ENCODE measurements at places on chromosomes 13 and 19.

GRCh38 chr13:110119935-110120905 is 186.7 kb downstream of the COL4A1 start:
- no peak for DNase-seq

- no peak for DNase-seq
Observed at GRCh38 chr13:38398711-38399493, 49.3 kb downstream of the UFM1 start.

DNA sequence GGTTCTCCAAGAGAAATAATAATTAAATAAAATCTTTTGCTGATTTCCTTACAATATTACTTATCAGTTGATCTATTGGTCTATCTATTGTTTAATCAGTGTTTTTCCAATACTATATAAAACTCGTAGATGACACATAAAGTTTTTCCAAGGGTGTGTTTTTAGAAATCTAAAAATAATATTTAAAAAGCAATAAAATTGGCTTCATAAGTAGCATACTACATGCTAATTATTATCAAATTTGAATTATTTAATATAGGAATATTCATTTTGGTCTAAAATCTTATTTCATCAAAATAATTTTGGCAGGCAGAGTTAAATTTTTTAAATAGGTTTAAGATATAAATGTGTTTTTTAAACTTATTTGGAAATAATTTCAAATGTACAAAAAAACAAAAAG is 49.4 kb upstream of the MIR17HG start:
- DNase-seq = no peak

DNA sequence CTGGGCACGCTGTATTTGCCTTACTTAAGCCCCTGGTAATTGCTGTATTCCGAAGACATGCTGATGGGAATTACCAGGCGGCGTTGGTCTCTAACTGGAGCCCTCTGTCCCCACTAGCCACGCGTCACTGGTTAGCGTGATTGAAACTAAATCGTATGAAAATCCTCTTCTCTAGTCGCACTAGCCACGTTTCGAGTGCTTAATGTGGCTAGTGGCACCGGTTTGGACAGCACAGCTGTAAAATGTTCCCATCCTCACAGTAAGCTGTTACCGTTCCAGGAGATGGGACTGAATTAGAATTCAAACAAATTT is 676 bp downstream of the BRCA2 start:
- DNase-seq = no peak

- DNase-seq = peak; percentile 15
Observed at GRCh38 chr19:48752496-48753365, at the start of gene FUT1. TSS of gene FUT1 (minus strand) at chr19:48752641. CDS start at chr19:48751281, 1,360 bp downstream.

DNA sequence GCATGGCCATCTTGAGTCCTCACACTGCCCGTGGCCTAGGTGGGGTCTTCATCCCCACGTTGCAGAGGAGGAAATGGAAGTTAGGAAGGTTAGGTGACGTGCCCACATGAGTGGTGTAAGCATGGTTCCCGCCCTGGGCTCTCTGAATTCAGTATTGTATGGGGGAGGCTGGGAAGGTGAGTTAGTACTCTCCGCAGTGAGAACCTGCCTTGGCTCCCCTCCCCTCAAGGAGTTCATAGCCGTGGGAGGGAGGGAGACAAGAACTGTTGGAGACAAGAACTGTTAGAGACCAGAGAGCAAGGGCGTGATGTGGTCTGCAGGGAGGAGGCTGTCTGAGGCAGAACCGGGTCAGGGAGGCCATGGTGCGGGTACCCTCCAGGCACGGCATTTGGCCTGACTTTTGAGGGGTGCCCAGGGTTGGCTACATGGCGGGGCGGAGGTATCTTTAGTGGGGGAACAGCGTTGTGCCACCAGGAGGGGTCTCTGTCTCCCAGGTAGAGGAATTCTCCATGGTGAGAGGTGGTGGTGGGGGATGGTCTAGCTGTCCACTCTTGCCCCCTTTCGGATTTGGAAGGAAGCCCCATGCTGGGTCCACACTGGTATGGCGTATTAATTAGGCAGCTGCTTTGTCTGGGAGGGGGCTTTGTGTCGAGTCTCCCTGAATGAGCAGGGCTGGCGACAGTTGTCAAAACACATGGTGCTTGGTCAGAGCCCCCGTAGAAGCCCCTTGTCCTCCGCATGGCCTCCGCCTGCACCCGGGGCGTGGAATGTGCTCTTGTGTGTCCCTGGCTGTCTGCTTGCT is 45.8 kb downstream of the CAPN12 start:
- no peak for DNase-seq

DNA sequence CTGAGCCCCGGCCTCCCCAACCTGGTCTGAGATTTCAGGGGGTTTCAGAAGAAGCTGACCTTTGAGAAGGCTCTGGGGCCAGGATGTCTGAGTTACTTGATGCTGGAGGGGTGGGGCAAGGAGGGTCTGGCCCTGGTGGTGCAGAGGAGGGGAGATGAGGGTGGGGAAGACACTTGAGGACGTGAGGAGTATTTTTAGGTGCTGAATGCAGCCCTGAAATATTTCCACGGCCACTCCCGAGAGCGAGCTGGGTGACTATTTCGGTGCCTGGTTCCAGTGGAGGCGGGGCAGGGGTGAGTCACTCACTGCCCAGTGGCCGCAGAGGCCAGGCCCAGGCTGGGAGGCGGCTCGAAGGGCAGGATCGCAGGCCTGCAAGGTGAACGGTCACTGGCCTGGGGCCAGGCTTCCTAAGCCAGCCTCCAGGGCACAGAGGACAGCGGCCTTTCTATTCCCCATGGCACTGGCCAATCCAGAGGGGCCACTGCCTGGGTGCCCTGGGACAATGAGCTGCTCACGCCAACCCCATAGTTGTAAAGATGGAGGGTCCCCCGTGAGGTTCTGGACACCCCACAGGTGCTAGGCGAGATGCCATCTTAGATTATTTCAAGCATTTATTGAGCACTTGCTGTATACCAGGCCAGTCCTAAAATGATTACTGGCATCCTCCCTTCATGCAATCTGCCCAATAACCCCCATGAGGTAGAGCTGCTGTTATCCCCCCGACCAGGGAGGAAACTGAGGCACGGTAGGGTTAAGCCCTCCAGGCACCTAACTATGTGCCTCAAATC is 19.7 kb upstream of the JUND start:
- no peak for DNase-seq
